NCI-H1048 (cell line): ENCODE measurements at places on chromosomes 2 and 18.

DNA sequence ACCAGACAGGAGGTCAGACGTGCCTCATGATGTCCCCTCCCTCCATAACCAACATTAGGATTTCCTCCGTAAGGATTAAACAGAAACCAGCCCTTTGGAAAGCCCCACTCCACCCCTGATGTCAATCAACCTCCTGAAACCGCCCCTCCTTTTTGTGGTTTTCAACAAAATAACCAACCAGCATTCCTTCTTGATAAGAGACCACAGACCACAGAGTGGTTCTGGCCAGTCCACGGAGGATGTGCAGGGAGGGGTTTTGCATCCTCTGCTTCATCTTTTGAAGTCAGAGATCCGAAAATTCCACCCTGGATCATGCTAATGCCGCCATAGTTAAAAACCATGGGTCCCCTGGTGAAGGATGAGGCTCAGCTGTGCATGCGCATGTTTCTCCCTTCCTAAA lies 180.0 kb upstream of the CCDC150 start:
- DNase-seq: no peak

DNA sequence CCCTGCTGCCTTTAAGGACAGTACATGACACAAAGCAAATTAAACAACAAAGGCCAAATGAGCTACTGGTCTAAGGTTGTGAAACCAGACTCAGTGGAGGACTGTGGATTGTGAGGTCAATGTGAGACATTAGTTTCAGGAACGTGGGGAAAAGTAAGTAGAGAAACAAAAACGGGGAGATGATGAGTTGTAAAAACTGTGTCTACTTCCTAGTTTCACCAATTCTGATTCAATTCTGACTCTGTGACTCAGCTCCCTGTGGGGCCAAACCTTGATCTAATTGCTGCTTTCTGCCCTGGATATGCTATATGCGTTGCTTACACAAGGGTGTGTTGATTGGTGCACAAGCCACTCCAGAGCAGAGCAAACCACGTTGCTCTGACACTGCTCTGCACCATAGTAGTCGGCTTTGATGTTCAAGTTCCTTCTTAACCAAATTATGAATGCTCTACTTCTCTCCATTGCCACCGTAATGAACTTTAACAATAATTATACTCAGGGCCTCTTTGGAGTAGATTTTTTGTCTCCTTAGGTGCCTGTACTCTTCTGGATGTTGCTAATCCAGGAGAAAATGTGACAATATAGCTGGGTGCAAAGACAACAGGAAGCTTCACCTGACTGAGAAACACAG lies 1640.1 kb upstream of the CELF4 start:
- DNase-seq: no peak

DNA sequence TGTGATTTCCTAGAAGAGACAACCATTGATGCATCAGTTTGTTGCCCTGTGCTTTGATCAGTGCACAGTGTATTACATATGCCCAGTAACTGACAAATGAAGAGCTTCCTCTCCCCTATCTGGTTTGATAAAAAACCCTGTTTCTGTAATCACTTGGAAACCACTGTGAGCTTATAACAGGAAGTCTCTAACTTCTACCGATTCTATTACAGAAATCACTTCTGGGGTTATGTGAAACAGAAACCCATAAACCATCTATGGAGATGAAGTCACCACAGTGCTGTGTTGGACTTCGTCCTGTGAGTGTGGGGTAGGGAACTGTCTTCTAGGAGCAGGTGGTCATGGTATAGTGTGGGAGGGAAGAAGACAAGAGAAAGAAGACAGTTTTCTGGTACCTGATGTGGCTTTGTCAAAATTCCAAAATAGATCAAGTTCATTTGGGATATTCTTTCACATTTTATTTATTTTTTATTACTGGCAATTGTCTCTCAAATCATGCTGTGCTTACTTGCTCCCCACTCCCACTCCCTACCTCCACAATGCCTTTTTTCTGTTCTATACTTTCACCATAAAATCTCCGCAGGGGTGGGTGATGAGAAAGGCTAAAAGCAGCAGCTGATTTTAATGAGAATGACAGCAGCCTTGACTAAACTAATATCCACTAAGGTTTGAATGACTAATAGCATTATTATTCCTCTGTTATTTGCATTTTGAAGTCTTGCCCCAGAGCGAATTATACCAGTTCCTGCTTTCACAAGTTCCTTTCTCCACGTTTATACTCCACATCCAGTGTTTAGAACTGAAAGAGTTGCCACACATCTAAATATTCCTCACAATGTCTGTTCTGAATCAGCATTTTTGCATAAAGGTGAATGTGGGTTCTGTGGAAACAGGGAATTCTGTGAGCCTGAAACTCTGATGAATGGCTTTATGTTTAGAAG lies 41.7 kb upstream of the RND3 start:
- DNase-seq: peak; percentile 78

DNA sequence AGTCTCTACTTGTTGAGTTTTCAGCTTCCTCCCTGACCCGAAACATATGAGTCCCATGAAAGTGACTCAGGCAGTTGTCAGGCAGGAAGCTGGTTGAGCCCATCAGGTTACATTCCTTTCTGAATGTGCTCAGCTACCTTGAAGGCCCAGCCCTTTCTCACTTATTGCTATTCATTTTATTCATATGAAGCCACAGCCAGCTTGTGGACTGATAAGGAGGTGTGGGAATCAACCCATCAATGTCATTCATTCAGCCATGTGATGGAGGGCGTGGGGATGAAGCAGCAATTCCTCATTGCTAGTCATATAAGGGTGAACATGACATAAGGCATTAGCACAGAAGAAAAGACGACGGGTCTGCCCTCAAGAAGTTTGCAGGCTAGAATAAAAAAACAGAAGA lies 5.3 kb upstream of the VPS4B start:
- DNase-seq: no peak

- no peak for DNase-seq
Observed at GRCh38 chr2:46836295-46837111, 79.1 kb downstream of the MCFD2 start.
